Eye (tissue), 1 donor: ENCODE measurements at places on chromosomes 7 and 10.

- peak; percentile 93 for DNase-seq
Observed at GRCh38 chr10:14074062-14074884, 256.5 kb downstream of the FRMD4A start.

GRCh38 chr7:110027385-110027784, 1063.5 kb upstream of the LRRN3 start:
- DNase-seq: peak; percentile 8

- no peak for DNase-seq
Observed at GRCh38 chr10:72893136-72893798, at the start of gene OIT3. Gene OIT3, plus strand, starts transcription at chr10:72893739. Its CDS starts 60 bp downstream, at chr10:72893799.

DNA sequence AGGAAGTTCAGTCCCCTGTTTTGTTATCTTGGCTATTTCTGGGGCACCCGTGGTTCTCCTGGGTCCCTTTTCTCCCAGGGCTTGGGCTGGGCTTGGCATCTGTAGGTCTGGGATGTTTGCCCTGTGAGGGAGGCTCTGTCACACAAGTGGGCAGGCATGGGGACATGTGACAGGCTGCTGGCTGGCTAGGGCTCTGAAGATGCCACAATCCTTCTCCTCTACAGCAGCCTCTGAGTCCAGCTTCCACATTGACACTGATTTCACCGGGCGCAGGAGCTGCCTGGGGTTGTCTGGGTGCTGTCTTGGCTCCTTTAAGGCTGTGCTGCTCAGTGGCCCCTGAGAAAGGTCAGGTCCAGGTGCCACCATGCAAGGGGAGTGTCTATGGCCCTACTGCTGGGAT, 37.4 kb upstream of the ZNF716 start:
- no peak for DNase-seq

- DNase-seq: no peak
Observed at GRCh38 chr7:37508118-37508517, 59.5 kb upstream of the ELMO1 start.

- no peak for DNase-seq
Observed at GRCh38 chr10:77016278-77016815, 621.3 kb downstream of the KCNMA1 start.

GRCh38 chr10:78866731-78867554, 201.8 kb upstream of the ZMIZ1 start:
- DNase-seq: no peak

DNA sequence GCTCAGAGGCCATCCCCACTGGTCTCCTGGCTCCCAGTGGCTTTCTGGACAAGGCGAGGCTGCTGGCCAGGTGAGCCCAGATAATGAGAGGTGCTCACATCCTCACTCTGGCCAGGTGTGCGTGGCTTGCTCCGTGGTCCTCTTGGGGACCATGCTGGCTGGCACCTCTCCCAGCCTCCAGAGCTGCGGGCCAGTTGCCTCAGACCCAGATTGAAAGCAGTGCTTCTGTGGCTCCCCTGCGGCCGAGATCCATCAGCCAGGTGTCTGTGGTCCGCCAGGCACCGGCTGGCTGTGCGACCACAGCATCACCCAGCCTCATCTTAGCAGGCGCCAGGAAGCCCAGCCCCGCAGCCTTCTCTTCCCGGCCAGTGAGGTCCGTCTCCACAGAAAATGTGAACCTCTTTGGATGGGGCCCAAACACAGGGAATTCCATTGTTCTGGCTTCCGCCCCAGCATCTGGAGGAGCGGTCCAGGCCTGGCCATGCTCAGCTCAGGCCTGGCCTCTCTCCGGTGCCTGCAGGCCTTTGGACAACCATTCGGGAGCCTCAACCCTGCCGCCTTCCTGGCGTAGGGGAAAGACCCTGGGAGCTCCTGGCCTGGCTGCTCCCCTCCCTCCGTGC, 5.2 kb upstream of the TTYH3 start:
- DNase-seq: peak; percentile 54

DNA sequence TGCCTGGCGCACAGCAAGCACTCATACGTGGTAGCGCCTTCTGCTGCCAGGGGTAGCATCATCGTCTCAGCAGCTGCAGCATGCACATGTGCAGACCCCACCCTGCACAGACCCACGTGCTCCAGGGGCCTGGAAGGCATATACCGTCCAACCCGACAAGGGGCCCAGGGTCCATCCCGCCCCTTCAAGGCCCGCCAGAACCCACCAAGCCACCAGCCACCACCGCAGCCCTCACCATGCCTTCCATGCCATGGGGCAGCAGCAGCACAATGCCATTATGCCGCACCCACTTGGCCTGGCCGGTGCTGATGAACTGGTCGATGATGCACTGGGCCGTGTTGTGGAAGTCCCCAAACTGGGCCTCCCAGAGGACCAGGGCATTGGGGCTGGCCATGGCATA, 22.7 kb downstream of the OGDHL start:
- no peak for DNase-seq

DNA sequence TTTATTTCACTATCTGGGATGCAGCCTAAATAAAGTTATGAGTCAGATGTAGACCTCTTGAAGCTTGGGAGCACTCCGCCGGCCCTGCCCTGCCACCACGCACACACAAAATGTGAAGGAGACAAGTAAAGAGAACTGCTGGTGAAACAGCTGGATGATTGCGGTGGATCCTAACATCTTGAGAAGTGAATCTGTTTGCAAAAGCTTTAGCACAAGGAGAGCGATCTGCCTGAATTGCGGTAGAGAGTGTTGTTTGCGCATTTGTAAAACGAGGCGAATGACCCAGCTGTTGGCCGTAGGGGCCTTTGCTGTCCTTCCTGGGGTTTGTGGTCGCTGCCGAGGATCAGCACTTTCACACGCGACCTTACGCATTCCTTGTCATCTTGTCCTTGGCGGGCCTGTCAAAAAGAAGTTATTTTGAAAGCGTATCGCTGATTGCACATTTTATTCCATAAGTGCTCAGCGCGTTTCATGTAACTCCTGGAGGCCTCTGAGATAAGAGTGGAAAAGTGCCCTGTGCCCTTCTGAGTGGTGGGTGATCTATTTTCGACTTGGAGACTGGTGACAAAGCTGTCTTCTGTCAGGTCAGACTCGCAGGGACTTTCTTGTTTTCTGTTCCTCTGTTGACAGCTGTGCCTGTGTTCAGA, 40.8 kb downstream of the RBM20 start:
- no peak for DNase-seq

DNA sequence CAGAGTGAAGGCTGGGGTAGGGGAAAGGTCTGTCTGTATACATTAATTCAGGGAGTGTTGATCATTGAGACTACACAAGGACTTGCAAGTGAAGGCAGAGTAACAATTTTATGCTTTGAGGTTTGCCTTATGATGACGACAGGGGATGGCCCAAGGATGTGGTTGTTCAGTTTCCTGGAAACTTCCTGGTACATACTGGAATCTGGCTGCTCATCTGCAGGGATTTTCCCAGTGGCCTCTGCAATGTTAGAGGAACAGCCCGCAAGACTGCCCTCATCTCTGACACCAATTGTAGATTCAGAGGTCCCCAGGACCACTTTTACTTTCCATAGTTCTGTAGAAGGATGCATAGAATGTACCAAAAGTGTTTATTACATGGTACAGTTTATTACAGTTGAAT, 189.6 kb downstream of the TMEM178B start:
- DNase-seq: no peak

GRCh38 chr10:47264797-47265281, 35.2 kb upstream of the GDF10 start:
- DNase-seq: no peak

DNA sequence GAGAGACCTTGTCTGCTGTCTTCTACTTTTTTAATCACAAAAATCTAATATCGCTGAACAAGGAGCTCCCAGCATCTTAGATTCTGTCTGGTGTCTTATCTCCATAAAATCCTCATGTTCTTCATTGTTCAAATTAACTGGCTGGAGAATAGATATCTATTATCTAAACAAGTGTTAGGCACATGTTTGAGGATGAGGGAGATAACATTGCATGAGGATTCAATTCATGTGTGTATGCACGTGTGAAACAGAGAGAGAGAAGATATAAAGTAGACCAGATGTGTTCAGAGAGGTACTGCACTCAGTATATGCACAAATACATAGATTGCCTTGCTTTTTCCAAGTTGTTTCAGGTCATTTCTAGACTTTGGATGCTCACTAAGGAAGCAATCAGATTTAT, 5.4 kb downstream of the BMPER start:
- DNase-seq: no peak

GRCh38 chr10:11140963-11141362, 123.3 kb downstream of the CELF2 start:
- no peak for DNase-seq

DNA sequence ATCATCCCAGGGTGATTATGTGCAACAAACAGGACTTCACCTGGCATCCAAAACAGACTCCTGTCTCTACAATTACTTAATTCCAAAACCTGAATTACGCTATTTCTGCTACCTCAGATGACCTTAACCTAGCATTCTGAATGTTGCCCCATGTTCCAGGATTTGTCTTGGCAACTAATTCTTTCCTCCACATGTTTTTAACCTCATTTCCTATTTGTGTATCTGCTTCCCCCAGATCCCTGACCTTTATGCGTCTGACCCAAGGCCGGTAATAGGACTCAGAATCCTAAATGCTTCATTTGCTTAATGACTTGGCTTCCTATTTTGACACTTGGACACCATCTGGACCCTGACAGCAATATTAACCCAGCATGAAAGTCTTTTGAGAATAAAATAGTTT, 8.7 kb upstream of the ING3 start:
- no peak for DNase-seq

GRCh38 chr10:93390306-93391090, 91.6 kb downstream of the MYOF start:
- no peak for DNase-seq

GRCh38 chr10:91540733-91541132, 92.1 kb downstream of the PPP1R3C start:
- no peak for DNase-seq

DNA sequence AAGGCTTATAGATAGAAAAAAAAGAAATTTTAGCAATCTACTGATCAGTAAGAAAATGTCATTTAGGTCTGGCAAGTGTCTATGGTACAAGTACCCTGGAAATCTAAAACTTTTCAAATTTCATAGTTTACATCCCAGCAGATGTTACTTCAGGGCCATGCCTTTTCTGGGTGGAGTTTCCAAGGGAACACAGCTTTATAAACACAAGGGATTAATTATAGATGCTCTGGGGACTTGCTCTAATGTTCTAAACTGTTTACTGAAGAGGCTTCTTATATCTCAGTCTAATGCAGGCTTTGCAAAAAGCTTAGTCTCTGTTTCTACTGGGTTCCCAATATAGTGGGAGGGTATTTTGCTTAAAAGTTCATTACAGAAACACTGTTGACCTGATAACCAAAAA, 3.1 kb downstream of the CD36 start:
- DNase-seq: no peak

- DNase-seq: peak; percentile 44
Observed at GRCh38 chr7:7732621-7733281, 14.3 kb upstream of the RPA3 start.

GRCh38 chr7:91411060-91411459, 146.8 kb downstream of the FZD1 start:
- no peak for DNase-seq

GRCh38 chr10:47420305-47421056, 36.4 kb upstream of the ZNF488 start:
- no peak for DNase-seq

DNA sequence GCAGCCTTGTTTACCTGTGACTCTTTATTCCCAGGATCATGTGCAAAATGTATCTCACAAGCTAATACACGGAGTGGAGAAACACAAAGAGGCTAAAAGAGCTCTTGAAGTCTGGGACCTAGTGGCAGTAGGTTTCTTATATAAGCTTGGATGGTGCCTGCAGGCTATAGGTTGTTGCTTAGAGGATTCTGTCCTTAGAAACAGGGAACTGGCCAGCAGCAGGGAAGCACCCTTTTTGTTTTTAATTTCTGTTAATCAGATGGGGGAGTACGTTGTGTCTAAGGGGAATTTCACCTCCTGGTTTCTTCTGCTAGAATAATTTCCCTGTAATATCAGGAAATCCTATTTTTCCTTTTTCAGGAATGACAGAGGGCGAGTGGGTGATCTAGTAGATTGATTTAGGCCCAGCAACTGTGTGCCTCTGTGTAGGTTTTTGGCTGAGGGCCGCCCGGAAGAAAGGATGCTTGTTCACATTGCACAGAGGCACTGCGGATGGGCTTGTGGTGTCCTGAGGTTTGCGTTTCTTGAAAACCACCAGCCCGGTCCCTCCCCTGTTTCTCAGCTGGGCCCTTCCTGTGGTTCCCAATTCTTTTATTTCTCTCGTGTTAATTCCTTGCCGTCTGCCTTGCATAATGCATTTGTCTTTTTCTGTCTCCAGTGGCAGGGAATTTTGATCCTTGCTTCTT, 158.0 kb downstream of the CAMK1D start:
- DNase-seq: no peak

- DNase-seq: no peak
Observed at GRCh38 chr10:46287846-46288477, 1.2 kb downstream of the ANTXRL start.

- DNase-seq: peak; percentile 68
Observed at GRCh38 chr7:158382363-158383254, 205.0 kb downstream of the PTPRN2 start.

GRCh38 chr10:15361131-15361530, 10.0 kb downstream of the FAM171A1 start:
- DNase-seq: no peak

- DNase-seq: no peak
Observed at GRCh38 chr10:91247360-91248111, 27.1 kb downstream of the PCGF5 start.

GRCh38 chr10:71213761-71214440, 1.5 kb downstream of the UNC5B start:
- DNase-seq: peak; percentile 73

- DNase-seq: peak; percentile 81
Observed at GRCh38 chr7:10973942-10974911, 555 bp downstream of the PHF14 start.

DNA sequence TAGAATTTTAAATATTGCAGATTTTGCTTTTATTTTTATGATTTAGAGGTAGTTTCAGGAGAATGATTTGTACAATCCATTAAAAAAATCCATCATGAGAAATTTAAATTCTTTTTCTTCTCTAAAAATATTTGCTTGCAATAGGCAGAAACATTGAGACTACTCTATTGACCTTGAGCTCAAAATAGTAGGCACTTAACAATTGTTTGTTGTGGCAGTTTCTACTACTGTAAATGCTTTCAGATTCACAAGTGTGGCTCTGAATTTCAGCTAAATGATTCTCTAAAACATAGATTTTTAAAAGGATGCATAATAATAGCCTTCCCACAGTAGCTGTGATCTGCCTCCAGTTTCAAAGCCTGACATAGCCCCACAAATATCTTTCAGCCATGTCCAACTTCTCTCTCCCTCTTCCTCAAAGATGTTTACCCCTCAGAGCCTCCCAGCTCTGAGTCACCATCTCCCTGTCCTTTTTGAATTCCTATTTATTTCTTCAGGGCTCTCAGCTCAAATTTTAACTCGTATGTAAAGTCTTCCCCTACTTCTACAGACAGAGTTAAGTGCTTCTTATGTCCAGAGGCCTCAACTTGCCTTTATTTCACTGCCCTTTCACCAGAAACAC, 160.5 kb downstream of the AOAH start:
- no peak for DNase-seq
